ENCODE measurements at places on chromosomes 5 and 9. TPM values are rescaled to one million over a fixed set of nuclear protein-coding genes. Genes with fewer than 3 reads are reported as not detected.

Gene ABHD17B
- total RNA-seq: 18.3 TPM

Gene HTR4
- total RNA-seq: 3.8 TPM

Gene UGCG
- 44.6 TPM for total RNA-seq

Gene PTBP3
- 65.2 TPM for total RNA-seq

GRCh38 chr9:130327781-130328348 lies 62.3 kb downstream of the HMCN2 start:
- DNase-seq: peak; percentile 17

GRCh38 chr9:89718176-89718575 lies 113.4 kb downstream of the GADD45G start:
- no peak for DNase-seq

GRCh38 chr9:68443624-68444023 lies 87.2 kb downstream of the PGM5 start:
- no peak for DNase-seq

DNA sequence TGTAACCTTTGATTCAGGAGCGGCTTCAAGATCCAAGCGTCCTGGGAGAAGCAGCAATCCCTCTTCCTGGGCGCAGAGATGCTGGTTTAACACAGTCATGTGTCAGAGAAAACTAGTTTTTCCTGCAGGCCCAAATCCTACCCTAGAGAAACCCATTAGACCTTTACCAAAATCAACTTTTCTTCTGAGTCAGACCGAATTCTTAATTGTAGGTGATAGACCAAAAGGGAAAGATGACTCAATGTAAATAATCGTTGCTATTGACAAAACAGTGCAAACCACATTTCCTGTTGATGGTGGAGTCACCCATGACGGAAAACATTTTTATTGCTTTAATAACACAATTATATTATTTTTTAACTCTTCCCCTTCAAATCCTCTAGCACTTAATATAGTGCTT lies 40.1 kb downstream of the SLC1A1 start:
- no peak for DNase-seq

- no peak for DNase-seq
These were observed 5.0 kb downstream of the OR2V2 start for GRCh38 chr5:181152406-181152805.

DNA sequence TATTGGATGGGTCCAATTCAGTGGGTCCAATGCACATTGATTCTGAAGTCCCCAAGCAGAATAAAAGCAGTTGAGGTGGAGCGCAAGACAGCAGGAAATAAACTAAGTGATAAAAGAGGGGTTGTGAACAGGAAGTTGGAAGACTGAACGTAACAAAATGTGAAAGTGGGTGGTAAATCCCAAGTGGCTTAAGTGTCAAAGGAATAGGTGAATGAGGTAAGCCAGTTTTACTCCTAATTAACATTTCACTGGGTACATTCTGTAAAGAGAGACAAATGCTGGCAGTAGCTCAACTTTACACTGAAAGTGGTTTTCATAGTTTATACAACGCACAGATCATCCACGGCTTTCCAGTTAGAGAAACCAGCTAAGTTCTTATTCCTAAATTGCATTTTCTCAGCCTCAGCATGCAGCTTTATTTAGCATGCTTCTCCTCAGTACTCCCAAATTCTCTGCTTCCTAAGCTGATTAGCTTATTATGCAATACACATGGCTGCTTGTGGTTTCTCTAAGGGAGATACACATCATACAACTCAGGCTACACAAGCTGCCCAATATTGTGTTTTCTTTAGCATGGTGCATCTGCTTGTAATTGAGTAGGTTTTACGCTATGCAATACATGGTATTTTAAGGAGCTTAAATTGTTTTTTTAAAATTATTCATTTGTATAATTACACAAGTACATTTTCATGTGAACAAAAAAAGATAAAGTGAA lies 34.2 kb upstream of the HSD17B4 start:
- DNase-seq: no peak

DNA sequence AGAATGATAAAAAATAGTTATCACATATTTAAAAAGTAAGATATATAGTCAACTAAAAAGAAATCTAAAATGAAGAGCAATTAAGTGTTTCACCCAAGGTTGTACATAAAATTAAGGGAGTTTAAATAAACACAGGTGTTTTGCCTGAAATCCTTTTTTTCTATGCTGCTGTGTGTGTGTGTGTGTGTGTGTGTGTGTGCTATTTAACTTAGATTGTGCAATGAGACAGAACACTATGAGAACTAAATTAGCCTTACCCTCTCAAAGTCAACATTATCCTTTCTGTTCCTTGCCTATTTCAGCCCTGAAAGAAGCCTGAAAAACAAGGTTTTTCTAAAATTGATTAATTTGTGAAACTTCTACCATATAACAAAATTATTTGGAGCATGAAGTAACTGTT lies 516.2 kb downstream of the ELAVL2 start:
- DNase-seq: no peak

- peak; percentile 52 for DNase-seq
These were observed 3.4 kb downstream of the LMNB1 start for GRCh38 chr5:126780165-126780827.

GRCh38 chr9:105887679-105888078 lies 193.3 kb downstream of the TMEM38B start:
- no peak for DNase-seq

GRCh38 chr5:66864240-66864884 lies 268.2 kb downstream of the MAST4 start:
- no peak for DNase-seq

DNA sequence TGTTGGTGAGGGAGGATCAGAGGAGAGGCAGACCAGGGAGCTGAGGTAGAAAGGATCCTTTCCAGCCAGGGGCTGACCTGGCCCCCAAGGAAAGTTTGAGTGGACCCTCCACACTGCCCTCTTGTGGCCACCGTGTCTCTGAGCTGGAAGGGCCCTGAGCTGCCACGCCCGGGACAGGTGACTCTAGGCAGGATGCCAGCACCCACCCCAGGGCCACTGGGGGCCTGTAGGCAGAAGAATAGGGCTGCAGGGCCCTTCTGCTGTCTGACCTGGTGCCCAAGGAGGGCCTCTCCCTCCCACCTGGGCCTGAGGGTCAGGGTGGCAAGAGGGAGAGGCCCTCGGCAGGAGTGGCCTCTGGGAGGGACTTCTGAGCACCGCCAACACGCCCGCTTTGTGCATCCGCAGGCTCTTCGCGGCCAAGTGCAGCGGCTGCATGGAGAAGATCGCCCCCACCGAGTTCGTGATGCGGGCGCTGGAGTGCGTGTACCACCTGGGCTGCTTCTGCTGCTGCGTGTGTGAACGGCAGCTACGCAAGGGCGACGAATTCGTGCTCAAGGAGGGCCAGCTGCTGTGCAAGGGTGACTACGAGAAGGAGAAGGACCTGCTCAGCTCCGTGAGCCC lies 76.8 kb downstream of the LMX1B start:
- peak; percentile 31 for DNase-seq
